Naive thymus-derived CD8-positive, alpha-beta T cell (primary cell): ENCODE measurements at places on chromosomes 7 and 10.

DNA sequence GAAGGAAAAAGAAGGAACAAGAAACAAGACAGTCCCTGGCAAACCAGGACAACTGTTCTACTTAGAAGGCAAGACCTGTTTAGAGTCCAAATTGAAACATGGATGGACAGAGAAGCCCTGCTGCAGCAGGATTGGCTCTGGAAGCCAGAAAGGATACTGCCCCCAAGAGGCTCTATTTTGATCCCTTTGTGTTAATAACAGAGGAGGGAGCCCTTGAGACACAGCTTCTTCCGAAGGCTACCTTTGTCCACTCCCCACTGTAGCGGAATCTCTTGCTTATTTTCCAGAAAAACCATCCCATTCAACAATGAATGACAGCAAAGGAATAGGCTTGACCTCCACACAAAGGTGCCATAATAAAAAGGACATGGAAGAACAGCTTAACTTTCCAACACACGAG, 120.3 kb upstream of the FOXK1 start:
- no peak for DNase-seq

DNA sequence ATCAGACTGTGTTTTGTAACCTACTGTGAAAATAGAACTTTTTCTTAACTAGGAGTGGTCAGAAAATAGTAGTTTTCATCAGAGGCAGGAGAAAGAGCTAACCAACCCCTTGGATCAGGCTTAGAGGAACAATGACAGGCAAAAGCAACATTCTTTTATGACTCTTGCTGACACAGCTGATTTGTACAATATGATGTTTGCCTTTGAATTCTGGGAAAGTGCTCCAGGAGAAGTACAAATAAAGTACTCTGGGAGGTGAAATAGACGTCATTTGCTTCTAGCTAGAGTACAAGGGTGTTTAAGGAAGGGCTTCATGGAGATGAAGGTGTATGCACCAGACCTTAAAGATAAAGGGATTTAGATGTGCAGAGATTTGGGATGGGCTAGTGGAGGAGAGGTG, 75.1 kb upstream of the KIAA1217 start:
- DNase-seq = no peak

- no peak for DNase-seq
Measured at GRCh38 chr10:21803374-21803773, 200.2 kb downstream of the DNAJC1 start.

DNA sequence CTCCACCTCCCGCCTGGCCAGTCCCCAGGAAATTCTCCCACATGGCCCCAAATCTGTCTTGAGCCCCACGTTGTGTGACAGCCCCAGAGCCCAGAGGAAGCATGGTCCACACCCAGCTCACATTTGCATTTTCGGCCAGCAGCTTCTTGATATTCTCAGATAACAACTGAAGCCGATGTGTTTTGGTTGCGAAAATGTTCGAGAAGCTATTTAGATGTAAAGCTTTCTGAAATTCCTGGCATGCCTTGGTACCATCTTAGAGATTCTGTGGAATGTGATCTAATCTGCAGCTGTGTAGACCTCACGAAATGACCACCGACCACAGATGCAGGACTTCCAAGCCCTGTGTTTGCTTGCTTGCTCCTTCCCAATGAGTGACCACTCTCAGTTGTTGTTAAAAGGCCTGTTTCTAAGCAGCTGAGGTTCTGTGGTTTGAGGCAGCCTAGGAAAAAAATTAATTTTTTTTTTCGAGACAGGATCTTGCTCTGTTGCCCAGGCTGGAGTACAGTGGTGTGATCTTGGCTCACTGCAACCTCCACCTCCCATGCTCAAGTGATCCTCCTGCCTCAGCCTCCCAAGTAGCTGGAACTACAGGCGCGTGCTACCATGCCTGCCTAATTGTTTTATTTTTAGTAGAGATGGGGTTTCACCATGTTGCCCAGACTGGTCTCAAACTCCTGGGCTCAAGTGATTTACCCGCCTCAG, 8.8 kb downstream of the SLC4A2 start:
- no peak for DNase-seq

- DNase-seq = no peak
Measured at GRCh38 chr10:125154529-125154928, 5.8 kb downstream of the CTBP2 start.

GRCh38 chr10:98260350-98260749, 7.6 kb downstream of the LOXL4 start:
- no peak for DNase-seq

GRCh38 chr7:93359520-93360198, 127.5 kb downstream of the VPS50 start:
- no peak for DNase-seq

DNA sequence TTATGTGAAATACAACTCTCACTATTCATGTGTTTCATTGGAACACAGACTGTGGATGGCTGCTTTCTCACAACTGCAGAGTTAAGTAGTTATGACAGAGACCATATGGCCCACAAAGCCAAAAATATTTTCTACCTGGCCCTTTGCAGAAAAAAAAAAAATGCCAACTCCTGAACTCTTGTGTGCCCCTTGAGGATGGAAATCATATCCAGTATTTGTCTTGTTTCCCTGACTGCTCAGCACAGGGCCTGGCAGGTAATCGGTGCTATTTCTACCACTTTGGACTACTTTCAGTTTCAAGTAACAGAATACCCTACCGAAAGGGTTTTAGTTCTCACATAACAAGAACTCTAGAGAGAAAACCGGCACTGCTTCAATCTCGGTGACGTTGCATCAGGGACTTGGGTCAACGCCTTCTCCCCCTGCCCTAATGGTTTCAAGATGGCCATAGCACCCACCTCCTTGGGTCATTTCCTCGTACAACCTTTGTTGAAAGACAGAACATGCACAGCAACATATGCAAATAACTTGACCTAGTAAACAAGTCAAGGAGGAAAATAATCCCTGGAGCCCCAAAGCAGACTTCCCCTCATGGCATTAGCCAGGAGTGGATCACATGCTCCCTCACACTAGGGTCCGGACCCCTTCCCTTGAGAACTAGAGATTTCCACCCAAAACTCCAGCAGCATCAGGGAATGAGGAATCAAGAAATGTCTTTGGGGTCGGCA, 11.8 kb upstream of the GPNMB start:
- no peak for DNase-seq

DNA sequence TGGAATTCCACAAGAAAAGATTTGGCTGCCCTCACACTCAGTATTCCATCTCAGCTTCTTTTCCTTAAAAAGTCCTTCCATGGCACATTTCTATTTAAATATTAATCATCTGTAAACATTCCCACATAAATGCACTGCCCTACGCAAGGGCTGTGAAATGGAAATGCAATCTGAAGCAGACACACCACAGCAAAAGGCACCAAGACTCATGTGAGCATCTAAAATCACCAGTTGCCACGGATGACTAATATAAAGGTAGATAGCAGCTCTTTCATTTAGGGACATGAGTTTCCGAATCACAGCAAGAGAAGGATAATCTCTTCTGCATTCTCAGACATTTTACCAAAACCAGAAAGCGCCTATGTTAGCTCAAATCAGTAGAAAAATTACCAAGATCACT, 31.6 kb downstream of the COA1 start:
- no peak for DNase-seq

DNA sequence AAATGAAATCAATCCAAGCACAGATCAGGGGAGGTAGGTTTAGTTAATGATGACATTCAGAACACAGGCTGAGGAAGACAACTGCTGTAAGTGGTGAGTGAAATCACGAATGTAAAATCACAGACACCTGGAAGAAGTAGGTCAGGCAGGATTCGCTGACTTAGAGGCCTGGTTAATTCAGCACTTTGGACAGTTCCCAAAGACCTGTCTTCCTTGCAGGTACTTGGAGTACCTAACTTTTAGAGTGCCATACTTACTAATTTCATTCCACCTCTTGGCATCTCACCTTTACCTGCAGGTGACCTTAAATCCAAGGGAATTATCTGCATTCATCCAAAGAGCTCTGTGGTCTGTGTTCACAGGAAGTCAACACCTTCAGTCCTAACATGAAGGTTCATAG, 822.3 kb downstream of the PHTF2 start:
- DNase-seq = no peak

- no peak for DNase-seq
Measured at GRCh38 chr7:2924866-2925840, 81.0 kb upstream of the GNA12 start.

DNA sequence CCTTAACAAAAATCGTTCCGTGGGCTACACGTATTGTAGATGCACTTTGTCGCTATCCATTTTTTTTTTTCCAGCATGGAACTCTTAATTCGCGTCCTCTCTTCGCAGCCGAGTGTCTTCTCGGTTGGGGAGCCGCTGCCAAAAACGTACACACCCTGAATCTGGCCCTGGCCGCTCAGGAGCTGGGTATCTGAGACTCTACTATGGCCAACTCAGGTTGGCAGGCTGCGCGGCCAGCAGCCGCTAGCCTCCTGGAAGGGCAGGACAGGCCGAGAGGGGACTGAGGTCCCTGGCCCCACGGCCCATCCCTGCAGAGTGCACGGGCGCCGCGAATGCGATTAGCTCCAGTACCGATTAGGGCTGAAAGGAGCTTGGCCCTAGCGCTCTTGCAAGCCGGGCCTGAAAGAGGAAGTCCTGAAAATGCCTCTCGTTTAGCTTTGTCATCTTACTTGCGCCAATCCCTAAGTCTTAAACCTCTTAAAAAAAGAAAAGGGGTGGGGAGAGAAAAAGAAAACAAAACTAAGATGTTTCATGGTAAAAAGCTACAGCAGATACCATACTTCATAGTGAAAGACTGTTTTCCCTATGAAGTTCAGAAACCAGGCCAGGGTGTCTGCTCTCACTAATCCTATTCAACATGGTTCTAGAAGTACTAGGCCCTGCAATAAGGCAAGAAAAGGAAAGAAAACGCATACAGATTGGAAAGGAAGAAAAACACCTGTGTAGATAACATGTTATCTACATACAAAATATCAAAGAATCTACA, 113.2 kb upstream of the RHEB start:
- peak; percentile 50 for DNase-seq

- DNase-seq = no peak
Measured at GRCh38 chr10:120570418-120570817, 113.4 kb downstream of the PLPP4 start.

- no peak for DNase-seq
Measured at GRCh38 chr7:114786455-114786854, 135.4 kb upstream of the MDFIC start.

DNA sequence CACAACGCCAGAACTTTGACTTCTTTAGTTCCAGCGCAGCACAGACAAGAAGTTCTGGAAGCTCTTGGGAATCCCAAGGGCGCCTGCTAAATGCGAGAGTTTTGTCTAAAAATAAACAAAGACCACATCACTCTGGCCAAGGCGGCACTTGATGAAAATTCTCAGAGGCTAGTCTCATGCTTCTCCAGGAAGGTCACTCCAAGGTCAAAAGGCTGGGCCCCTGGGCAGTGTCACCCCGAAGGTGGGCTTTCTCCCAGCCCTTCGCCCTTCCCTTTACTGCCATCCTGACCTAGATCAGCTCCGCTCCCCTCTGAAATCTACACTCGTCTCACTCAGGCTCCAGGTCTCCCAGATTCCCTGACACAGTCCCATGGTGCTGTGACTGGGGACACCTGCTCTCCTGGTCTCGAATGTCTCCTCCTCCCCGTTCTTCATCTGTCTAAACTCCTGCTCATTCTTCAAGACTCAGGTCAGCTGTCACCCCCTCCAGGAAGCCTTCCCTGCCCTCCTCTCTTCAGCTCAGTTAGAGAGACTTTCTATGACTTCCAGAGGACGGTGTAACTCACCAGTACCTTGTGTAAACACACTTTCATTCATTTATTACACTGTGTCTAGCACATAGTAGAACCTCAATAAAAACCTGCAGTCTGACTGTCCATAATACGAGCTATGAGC, 10.5 kb downstream of the FAM53B start:
- no peak for DNase-seq

DNA sequence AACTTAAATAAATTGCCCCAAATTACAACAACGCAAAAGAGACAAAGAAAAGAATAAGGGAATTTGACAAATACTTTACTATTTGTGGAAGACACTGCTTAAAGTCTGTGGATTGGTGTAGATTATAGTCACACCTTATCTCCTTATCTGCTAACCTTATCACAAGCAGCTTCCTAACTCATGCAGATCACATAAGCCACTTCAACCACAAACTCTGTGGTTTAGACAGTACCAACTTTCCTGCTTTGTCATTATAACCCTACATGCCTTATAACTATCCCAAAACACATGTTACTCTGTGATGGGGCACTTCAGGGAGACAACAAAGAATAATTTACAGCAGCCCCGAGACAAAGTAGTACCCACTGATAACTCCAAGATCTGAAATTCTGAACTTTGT, 41.5 kb upstream of the PPP3CB start:
- no peak for DNase-seq

DNA sequence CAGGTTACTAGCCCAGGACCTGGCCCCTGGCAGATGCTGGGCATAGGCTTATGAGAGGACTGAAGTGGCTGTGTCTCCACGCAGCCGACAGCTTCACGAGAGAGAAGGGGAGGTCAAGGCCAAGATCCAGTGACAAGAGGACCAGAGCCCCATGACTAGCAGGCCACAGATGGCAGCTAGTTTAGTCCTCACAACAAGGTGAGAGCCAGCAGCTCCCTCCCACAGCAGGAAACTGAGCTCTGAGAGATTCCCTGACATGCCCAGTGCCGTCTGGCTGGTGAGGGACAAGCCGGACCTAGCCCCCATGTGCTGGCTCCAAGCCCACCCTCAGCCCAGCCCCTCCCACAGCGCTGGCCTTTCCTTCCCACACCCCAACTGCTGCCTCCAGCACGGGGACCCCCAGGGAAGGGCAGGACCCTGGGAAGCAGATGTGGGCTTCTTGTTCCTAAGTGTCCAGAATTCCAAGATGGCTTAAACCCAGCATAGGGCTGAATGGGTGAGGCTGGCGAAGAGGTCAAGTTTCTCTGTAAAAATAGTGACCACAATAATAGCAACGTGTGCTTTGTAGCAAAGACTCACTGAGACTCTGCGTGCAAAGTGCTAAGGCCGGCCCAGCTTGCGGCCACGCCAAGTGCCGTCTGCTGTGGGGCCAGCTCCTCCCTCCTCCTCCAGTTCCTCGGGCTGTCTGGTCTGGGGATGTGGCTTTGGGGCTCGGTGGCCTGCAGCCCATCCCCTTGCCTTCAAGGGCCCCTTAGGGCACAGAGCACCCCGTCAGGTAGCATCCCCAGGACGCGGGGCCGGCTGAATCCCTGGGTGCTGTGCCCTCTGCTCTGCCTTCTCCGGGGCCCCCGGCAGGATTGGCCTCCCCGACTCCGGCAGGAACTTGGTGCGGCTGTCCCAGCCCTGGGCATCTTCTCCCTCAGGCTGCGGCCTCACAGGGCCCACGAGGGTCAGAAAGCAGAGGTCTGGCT, 7.8 kb upstream of the FAM20C start:
- DNase-seq = no peak

- no peak for DNase-seq
Measured at GRCh38 chr7:20236790-20237189, 19.6 kb upstream of the MACC1 start.

DNA sequence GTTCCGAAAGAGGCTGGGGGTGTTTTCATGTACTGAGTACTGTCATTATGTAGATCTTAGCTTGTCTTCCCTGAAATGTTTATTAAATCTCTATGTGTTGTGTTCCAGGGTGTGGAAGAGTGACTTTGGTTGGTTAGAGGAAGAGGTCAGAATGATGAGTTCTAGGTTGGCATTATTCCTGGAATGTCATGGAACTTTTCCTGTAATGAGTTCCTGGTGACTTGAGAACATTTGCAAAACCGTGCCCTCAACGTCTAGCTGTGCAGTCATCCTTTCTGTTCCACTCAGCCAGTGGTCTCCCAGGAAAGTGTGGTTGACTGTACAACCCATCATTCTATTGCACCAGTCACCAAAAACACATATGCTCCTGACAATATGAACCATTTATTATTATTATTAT, 129.6 kb downstream of the BICC1 start:
- DNase-seq = no peak
